Kasumi-1 (cell line): ENCODE measurements at places on chromosomes 12 and 14.

DNA sequence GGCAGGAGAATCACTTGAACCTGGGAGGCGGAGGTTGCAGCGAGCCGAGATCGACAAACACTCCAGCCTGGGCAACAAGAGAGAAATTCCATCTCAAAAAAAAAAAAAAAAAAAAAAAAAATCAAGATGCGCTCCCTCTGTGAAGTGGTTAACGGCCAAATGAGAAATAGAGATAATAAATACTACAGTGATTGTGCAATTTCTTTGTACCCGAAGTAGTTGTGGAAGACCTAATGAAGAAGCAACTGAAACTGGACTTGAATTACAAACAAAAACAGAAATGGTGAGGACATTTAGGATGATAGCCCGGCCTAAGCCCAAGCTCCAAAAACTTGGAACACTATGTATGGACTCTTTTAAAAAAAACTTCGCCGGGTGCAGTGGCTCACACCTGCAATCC, 44.2 kb upstream of the CDK17 start:
- DNase-seq: no peak

DNA sequence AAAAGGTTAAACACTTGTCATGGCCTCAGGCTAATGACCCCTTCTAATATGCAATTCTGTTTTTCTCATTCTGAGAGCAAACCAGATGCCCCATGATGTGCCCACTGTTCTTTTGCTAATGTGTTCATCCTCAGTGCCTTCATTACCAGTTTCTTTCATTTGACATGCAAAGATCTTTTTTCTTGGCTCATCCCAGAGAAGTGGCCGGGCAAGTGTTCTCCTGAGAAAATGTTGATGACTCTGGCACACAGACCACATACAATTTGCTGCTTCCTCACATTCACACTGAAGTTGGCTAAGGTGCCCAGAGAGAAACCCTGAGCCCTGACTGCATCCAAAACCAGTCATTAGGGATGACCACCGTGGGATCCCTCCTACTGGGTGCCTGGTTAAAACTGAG, 833.3 kb downstream of the DIO2 start:
- no peak for DNase-seq

GRCh38 chr12:12367482-12367998, 10.7 kb downstream of the BORCS5 start:
- DNase-seq: no peak

DNA sequence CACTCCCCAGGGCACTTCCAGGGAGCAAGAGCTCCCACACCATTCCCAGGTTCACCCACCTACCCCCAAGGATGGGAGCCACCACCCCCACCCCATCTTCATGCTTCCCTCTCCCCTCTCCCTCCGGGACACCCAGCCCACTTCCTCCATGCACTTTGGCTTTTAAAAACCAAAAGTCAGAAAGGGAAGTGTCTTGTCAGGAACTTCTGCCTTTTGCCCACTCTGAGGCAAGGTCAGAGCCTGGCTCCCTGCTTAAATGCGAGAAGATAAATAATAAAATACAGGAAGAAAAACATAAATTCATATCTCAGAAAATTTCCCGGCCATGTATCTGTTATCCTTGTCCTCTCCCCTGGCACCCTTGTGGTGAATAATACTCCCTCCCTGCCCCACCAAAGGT, 81.6 kb downstream of the PTGER2 start:
- DNase-seq: peak; percentile 72

GRCh38 chr14:104885973-104886689, 21.1 kb downstream of the CEP170B start:
- no peak for DNase-seq

- DNase-seq: no peak
Observed at GRCh38 chr12:99783421-99783820, 135.9 kb downstream of the GARIN6 start.

GRCh38 chr12:121949648-121950397, 31.4 kb downstream of the CFAP251 start:
- no peak for DNase-seq

GRCh38 chr12:53754633-53755264, 3.0 kb upstream of the CISTR start:
- DNase-seq: no peak

DNA sequence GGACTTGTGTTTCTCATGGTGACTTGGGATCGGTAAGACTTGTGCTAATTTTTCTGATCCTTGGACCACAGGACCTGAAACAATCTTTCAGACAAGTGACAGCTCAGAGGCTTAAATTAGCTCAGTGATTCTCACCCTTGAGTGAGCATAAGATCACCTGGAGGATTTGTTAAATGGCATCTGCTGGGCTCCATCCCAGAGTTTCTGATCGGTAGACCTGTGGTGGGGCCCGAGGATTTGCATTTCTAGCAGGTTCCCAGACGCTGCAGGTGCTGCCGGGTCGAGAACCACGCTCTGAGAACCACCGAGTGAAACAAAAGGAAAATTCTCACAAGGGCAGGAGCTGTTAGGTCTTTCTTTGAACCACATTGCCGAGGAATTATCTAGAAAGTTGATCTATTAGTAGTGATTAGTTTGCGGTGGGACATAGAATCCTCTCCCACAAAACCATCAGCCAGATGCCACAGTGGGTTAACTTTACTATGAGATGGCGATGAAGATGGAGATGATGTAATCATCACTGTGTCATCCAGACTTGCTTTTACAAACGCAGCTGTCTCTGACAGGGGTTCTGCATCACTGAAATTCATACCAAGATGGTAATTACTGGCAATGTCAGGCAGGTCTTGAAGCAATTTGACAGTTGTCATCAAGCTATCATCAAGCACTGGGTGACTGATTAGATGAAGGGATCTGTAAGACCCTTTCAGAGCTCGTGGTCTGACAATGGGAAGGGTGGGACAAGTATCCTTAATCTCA, 184.0 kb downstream of the AACS start:
- no peak for DNase-seq

DNA sequence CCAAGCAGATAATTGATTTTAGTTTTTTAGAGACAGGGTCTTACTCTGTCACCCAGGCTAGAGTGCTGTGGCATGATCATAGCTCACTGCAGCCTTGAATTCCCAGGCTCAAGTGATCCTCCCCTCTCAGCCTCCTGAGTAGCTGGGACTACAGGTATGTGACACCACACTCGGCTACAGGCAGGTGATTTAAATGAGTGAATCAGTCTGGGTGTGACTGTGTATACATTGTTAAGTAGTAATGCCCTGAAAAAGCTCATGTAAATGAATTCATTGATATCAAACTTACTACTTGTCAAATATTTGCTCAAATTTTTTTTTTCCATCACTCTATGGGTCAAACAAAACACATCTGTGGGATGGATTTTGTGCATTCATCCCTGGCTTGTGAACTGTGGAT, 6.3 kb upstream of the USP44 start:
- DNase-seq: no peak

GRCh38 chr12:39239490-39240486, 203.1 kb downstream of the KIF21A start:
- no peak for DNase-seq

DNA sequence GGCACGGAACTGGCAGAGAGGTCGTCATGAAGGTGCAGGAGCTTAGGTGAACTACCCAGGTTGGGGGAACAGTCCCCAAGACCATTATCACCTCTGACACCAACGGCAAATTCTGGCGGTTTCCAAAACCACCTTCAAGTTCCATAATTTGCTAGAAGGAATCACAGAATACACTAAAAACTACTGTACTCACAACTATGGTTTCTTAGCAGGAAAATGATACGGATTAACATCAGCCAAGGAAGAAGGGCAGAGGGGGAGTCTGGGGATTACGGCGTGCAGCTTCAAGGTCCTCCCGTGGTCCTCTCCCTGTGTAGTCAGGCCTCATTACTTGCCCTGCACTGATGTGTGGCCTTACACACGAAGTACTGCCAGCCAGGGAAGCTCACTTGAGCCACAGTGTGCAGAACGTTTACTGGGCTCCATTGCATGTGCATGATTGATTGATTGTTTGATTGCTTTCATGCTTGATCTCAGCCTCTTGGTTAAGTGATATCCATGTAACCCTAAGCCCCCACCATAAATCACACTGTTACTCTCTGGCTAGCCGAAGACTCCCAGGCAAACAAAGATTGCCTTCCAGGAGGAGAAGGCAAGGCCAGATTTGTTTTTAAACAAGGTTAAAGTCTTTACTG, 837 bp upstream of the STX2 start:
- no peak for DNase-seq

DNA sequence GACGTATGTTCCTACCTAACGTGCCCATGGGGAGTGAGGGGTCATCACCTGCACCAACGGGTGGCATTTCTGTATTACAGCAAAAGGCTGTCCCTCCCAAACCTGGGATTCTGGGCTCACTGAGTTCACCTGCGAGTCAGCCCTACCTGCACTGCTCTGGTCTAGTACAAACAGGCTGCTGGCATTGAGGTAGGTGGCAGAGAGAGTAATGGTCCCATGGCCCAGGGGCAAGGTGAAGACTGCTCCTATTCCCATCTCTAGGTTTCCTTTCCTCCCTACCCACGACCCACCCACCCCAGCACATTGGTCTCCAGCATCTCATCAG, 421 bp downstream of the SUOX start:
- no peak for DNase-seq

DNA sequence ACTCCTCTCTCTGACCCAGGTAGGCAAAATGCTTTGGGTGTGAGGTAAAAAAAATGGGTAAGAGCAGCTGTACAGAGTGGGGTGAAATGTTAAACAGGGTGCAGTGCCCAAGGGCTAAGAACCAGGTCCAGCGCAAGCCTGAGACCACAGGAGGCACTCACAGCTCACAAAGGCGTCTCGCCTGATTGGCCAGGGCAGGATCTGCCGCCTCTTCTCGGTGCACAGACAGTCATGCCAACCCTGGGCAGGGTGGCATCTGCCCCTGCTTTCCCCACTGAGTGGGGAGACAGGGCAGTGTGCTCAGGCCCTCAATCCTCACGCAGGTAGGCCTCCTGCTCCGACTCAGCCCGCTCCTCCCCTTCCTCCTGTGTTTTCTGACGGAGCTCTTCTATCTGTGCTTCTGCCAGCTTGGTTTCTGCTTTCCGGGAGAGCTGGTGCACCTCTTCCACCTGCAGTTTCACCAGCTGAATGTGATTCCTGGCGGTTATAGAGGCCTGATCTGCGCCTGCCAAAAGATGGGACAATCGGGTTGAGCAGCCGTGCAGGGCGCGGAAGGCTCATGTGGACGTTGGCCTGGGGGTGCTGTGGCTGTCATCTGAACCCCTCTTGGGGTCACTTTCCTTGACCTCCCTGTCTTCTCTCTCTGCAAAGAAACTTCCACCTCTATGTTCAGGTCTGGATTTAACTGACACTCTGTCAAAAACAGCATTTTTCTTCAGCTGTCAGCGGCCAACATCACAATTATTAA, 4.7 kb downstream of the B3GNT4 start:
- no peak for DNase-seq

GRCh38 chr12:88420457-88420856, 159.8 kb downstream of the KITLG start:
- no peak for DNase-seq

- no peak for DNase-seq
Observed at GRCh38 chr12:8577879-8578278, 34.8 kb downstream of the AICDA start.

- DNase-seq: peak; percentile 75
Observed at GRCh38 chr14:30521899-30522736, 36.8 kb upstream of the G2E3 start.

GRCh38 chr12:94266796-94267536, 118.6 kb downstream of the PLXNC1 start:
- DNase-seq: no peak

- DNase-seq: no peak
Observed at GRCh38 chr14:99473458-99473857, 7.2 kb downstream of the SETD3 start.

DNA sequence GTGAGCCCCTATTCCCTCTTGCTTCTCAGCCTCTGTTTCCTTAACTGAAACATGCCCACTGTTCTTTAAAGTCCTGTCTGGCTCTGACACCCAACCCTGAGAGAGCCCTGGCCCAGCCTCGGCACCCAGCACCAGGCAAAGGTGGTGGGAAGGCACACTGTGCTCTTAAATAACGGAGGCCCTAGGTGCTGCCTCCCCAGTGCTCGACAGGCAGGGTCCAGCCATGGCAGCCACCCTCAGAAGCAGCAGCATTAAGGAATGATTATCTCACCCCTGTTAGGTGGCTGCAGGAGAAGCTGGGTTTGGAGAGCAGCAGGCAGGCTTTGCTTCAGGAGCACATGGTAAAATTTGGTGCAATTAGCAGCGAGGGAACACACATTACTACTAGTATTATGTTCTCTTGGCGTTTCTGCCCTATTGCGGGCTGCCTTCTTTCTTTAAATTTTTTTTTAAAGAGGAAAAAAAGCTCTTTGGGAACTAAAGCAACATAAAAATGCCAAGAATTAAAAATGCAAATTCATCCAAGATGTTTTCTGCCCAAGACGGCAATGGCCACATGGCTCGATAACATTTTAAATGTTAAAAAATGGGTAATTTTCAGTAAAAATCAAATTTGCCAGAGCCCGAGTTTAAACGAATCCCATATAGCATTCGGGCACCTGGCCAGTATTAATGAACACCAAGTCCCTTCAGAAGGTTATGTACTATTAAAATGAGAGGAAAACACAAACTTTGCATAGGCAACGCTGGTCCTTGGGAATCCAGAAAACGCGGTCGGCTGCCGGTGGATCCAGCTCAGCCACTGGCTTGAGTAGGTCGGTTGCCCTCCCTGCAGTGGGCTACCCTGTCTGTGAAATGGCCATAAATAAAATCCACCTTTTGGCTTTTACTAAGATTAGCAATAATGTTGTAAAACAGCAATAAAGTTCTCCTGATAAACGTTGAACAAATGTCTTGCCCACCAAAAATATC, 152.2 kb downstream of the BCL11B start:
- no peak for DNase-seq

GRCh38 chr12:19042221-19042620, 87.3 kb upstream of the PLEKHA5 start:
- DNase-seq: no peak
